WERI-Rb-1 (cell line): ENCODE measurements at places on chromosomes 6 and 20.
A peak's percentile ranks its signal among the peaks of the same experiment; 100 is the strongest.

DNA sequence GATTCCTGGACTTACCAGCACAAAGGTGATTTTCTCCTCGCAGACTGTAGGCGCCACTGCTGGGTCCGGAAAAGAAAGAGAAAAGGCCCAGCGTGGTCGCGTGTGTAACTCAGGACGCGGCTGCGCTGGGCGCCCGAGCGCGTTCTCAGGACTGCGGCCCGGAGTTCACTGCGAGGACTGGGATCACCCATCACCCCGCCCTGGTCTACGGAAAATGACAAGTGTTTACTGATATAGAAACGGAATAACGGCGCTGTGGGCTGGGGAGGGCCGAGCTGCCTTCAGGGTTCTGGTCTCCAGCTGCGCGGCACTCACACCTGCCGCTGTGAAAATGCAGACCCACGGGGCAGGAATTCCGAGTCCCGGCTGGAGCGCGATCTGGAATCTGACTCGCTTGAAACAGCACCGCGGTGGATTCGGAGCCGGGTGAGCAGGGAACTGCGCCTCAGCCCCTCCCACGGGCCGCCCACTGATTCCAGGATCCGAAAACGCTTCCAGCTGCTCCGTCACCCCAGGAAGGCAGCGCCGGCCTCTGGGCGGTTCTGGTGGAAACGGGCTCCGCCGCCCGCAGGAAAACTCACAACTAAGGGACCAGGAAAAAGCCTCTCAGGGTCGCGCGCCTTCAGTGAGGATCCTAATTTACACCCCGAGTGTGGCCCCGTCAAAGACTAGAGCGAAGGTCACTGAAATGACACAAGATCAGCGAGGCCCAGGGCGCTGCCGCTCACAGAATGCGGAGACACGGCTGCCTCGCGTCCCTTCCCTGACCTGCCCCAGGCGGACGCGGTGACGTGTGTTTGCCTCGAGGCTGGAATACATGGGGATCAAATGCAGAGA, 34.5 kb downstream of the HLA-A start:
- DNase-seq: peak; percentile 81

GRCh38 chr20:58177799-58178198, 50.7 kb downstream of the ANKRD60 start:
- no peak for DNase-seq

DNA sequence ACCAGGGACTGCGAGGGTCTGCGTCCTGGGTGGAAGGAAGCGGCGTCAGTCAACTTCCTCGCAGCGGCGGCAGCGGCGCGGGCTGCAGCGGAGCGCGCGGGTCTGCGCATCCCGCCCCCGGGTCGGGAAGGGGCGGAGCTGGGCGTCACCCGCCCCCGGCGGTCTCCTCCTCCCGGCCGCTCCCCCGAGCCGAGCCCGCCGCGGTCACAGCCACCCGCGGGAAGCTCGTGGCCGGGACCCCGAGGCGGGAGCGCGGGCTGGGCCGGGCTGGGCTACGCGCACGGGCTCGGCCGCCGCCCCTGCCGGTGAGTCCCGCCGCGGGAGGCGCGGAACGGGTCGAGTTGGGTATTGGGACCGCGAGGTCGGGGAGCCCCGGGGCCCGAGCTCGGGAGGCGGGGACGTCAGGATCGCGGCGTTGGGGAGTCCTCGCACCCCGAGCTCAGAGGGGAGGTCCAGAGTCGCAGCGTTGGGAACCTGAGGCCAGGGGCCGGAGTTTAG, at the start of gene PAQR8:
TSS of gene PAQR8 (plus strand) at position 207 of the 498 bp plus-strand sequence. CDS start 41,063 bp downstream, outside the sequence.
- DNase-seq: peak; percentile 84

DNA sequence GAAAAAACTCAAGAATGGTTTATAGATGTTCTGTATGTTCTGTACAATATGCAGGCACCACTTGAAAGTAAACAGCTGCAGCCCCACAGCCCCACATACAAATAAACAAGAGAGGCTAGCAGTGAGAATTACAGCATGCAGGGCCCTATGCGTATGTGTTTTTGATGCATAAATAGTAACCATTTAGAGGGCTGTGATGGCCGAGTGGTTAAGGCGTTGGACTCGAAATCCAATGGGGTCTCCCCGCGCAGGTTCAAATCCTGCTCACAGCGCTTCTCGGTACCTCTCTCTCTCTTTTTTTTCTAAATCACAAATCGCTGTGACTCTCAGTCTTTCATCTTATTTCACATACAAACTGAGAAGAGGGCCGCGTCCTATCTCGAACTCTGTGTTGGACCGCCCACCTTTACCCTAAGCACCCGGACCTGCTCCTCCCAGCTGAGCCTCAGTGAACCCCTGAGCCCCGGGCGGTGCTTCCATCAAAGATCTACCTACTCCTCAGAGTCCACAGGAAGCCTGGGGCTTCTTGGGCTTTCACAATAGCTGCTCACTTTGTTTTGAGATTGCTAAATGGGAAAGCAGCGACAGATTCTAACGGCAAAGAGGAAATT, 37.7 kb upstream of the PRSS16 start:
- no peak for DNase-seq

- DNase-seq: no peak
Measured at GRCh38 chr6:128841518-128841917, 41.4 kb upstream of the LAMA2 start.

- no peak for DNase-seq
Measured at GRCh38 chr20:62291251-62292066, 11.3 kb upstream of the ADRM1 start.

- no peak for DNase-seq
Measured at GRCh38 chr20:51303731-51304670, 238.5 kb downstream of the NFATC2 start.

DNA sequence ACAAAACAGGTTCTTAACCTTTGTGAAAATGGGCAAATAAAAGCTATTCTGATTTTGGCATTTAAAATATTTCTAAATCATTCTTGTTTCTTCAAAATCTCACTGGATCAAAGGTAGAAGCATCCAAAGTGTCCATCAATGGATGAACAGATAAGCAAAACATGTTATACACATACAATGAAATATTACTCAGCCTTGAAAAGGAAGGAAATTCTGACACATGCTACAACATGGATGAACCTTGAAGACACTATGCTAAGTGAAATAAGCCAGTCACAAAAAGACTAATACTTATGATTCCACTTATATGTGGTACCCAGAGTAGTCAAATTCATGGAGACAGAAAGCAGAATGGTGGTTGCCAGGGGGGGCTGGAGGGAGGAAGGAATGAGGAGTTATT, 45.9 kb downstream of the SNX14 start:
- DNase-seq: no peak

- no peak for DNase-seq
Measured at GRCh38 chr6:125486881-125487280, 185.1 kb upstream of the HDDC2 start.

DNA sequence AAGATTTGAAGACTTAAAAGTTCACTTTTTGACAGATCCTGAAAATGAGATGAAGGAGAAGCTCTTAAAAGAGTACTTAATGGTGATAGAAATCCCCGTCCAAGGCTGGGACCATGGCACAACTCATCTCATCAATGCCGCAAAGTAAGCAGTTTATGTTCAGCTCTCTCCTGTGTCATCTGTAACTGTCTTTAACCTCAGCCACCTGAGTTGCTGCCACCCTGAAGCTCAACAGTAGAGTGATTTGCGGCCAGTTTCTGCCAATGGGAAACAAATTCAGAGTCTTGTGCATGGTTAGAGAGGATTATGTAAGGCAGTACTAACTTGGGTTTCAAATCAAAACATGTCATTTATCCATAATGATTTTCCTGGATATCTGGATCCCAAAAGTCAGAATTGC, 10.1 kb downstream of the TNFAIP3 start:
- no peak for DNase-seq

GRCh38 chr20:6480328-6481200, 286.9 kb upstream of the BMP2 start:
- no peak for DNase-seq

- DNase-seq: no peak
Measured at GRCh38 chr20:10591946-10592521, 81.8 kb downstream of the JAG1 start.

DNA sequence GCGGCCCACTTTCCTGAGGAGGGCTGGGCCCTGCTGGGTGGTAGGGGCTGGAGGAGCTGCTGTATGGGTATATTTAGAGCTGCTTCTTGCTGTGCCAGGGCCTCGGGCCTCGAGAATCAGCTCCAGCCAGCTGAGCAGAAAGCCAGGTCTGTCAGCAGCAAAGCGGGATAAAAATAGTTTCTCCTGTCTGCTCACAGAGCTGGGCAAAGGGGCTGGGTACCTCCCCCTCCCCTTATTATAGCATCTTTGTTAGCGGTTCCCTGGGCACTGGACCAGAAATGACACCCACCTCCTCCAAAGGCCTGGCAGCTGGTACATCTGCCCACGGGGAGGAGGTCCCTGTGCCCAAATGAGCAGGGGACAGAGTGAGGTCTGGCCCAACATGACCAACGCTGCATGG, 6.0 kb downstream of the SCRT2 start:
- no peak for DNase-seq
